ENCODE measurements at places on chromosomes 5 and 9.
A peak's percentile ranks its signal among the peaks of the same experiment; 100 is the strongest.

DNA sequence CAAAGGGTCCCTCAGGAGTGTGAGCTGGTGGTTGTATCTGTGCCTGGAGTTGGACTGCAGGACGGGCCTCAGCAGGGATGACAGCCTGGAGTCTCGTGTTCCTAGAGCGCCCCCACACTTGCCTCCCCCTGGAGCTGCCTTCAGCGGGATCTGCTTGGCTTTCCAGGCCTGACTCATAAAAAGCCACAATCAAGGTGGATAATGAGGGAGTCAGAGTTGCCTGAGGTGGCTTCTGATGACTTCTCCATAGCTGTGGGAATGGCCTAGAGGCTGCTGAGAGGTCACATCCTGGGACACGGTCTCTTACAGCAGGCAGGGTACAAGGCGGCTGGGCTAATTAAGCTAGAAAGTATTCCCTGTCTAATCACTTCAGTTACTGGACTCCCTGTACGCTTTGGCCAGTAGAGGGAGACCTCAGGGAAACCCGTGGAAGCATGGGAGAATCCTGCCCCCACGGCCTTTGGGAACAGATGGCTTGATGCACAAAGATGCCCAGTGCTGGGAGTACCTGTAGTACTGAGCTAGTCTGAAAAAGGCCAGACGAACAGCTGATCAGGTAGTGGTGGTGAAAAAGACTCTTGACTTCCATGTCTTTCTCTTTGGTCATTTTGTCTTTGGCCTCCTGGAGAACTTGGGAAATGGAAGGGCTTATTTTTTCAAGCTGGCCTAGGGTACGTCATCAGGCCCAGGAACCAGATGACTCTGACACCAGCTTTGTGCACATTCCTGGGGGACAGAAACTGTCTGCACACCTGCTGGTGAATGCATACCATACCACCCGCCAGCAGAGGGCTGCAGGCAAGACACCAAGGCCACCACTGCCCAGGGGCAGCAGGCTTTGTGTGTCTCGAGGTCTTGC is 16.1 kb upstream of the FRRS1L start:
- peak; percentile 10 for DNase-seq

DNA sequence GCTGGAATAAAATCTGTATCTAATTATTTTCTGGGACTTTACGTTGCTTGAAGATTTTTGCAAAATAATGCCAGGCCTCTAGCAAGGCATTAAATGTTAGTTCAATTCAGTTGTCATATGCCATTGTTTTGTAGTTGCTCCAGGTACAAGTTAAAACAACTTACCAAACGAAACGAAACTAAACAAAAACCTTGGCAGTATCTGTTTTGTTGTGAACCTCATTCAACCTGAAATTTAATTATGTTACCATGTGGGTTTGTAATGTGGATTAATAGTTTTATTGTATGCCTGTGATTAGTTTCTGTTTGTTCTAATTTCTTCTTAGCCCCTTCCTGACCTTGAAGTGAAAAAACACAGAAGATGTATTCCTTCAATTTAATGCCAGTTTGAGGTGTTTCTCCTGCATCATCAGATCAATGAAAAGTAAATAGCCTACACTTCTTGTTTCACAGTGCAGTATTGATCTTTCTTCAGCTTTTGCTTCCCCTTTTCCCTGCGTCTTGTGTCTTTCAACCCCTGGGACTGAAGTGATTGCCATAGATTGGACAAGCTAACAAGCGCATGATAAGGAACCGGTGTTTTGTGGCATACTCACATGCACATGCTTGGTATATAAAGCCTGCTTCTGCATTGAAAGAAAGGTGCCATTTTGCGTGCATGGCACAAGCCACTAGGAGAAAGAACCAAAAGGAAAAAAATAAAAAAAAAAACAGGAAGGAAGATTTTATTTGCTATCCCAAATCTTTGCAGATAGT is 699.0 kb upstream of the ARRDC3 start:
- DNase-seq = no peak

GRCh38 chr5:143659599-143660238 is 152.2 kb upstream of the HMHB1 start:
- peak; percentile 7 for DNase-seq

GRCh38 chr5:139845846-139846681 is 50.5 kb downstream of the PSD2 start:
- DNase-seq = no peak

GRCh38 chr5:439636-440035 is 3.3 kb upstream of the EXOC3 start:
- no peak for DNase-seq

GRCh38 chr9:28820741-28821140 is 1247.5 kb upstream of the C9orf72 start:
- DNase-seq = no peak

DNA sequence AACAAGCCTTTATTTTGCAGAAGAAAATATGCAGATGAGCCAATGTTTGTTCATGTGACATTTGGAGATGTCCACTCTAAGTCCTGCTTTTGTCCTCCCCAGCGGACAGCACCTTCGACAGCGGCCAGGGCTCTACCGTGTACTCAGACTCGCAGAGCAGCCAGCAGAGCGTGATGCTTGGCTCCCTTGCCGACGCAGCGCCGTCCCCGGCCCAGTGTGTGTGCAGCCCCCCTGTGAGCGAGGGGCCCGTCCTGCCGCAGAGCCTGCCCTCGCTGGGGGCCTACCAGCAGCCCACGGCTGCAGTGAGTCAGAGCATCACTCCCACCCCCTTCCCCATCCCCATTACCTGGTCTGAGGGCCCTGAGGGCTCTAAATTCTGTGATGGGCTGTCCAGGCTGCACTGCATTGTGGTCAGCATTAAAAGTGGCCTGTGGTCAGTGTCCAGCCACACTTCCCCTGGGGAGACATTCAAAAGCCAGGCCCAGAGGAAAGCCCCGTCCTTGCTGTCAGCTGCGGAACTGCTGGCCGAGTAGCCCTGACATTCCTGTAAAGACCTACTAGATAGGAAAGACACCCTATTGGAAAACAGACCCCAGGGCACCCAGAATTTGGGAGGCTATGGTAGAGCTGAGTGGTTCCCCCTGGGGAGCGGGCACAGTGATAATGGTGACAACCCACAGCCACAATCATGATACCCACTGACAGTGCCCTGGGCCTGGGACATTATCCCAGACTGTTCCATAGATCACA is 69.0 kb downstream of the WNK2 start:
- no peak for DNase-seq

DNA sequence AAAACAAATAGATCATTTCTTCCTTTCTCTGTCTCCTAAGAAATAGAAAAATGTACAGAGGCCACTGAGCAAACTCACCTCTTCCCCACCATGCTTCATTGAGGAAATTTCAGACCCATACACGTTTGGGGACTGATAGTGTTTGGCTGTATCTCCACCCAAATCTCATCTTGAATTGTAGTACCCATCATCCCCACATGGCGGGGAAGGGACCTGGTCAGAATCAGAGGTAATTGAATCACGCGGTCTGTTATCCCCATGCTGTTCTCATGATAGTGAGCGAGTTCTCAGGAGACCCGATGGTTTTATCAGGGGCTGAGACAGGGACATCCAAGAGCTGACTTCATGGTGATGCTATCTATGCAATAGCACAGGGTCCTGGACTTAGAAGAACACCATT is 1655.8 kb downstream of the MAT2B start:
- DNase-seq = no peak

DNA sequence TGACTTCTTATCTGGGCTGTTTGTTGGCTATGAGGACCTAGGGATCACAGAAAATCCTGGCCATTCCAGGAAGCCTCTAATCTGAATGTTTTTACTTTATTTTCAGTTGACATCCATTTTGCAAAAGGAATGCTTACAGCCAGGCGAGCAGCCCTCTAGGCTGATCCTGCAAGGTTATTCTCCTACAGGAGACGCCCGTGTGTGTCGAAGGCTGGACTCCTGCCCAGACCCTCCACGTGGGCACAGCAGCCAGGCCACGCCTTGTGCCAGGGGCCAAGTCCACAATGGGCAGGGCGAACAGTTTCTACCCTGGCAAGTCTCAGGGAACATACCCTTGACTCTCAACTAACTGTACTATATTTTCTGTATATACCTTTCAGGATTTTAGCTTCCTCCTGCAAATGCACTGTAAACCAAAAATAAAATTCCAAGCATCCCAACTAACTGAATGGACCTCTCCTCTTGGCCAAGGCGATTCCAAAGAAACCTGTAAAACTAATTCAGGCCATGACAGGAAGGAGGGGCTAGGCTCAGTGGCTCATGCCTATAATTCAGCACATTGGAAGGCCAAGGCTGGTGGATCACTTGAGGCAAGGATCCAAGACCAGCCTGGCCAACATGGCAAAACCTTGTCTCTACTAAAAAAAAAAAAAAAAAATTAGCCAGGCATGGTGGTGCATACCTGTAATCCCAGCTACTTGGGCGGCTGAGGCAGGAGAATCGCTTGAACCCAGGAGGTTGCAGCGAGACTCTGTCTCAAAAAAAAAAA is 5.7 kb downstream of the CMBL start:
- no peak for DNase-seq

DNA sequence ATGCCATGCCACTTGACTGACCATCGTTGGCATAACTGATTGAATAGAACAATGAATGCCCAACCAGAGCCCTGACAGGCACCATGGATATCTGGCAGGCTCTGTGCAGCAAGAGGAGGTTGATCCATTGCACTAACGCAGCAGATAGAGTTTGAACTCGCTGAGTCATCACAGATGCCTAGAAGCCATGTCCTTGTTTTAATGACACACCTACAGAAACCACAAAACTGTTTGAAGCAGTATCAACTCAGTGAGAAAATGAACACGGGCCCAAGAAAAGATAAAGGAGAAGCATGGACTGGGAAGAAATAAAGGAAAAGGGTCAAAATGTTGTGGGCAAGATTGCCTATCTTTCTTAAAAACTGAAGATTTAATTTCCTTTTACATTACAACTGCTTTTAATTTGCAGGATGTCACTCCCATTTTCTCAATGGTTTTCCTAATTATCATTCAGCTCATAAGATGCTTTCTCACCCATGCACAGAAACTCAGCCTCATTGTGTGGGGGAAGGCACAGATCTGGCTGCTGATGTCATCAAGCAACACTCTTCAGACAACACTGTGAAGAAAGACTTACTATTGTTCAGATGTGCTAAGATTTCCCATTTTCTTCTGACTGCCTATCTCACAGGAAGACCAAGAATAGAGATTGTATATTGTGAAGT is 129.0 kb downstream of the PIK3R1 start:
- DNase-seq = peak; percentile 72

- DNase-seq = no peak
Measured at GRCh38 chr9:116020146-116020545, 133.4 kb upstream of the PAPPA start.

- peak; percentile 69 for DNase-seq
Measured at GRCh38 chr5:157273131-157273556, 7.2 kb downstream of the CYFIP2 start.

- DNase-seq = peak; percentile 39
Measured at GRCh38 chr5:154038261-154038706, 426 bp downstream of the FAM114A2 start.

DNA sequence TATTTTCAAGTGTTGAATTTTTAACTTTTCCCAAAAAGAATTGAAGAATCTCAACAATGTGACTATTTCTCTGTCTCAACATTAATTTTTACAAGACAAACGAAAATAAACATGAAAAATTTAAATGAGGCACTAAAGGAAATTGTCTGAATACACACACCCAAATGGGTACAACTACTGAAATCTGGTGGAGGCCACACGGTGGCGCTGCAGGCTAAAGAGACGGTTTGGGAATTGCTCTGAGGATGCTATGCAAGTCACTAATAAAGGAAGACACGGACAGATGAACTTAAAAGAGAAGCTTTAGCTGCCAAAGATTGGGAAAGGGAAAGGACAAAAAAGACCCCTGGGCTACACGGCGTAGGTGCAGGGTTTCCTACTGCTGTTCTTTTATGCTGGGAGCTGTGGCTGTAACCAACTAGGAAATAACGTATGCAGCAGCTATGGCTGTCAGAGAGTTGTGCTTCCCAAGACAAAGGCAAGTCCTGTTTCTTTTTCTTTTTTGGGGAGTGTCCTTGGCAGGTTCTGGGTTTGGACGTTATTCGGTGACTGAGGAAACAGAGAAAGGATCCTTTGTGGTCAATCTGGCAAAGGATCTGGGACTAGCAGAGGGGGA is at the start of gene PCDHB10:
Gene PCDHB10, plus strand, starts transcription at position 244 of the 616 bp plus-strand sequence. Its CDS starts 200 bp downstream, at position 444.
- DNase-seq = peak; percentile 25

DNA sequence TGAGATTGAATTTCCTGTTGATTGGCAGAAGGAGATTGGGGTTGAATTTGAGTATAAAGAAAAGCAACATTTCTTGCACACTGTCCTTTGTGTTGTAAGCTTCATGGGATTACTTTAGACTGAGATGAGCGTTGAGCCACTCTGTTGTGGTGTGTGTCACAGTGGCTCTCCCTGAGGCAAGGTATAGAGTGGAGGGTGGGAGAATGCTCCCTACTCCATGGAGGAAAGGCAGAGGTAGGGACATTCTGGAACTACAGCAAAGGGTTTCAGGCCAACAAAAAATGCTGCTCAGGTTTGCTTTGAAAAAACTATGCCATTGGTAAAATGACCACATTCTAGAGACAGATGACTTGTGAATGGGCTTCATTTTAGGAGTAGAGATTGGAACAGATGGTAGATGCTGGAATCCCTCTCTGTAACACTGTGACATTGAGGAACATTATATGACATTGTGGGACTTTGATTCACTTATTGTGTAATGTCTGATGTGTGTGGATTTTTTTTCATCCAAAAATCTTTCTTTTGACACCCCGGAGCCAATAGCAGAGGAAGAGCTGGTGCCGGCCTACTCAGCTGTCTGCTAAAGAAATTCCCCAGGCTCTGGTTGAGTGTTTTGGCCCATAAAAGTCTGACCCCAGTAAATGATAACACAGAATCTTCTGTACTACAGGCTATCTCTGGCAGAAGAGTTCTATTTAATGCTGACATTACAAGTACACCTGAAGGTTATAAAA is 6.2 kb upstream of the CEP120 start:
- DNase-seq = peak; percentile 58

- DNase-seq = no peak
Measured at GRCh38 chr5:141611289-141611688, 7.5 kb downstream of the DIAPH1 start.

DNA sequence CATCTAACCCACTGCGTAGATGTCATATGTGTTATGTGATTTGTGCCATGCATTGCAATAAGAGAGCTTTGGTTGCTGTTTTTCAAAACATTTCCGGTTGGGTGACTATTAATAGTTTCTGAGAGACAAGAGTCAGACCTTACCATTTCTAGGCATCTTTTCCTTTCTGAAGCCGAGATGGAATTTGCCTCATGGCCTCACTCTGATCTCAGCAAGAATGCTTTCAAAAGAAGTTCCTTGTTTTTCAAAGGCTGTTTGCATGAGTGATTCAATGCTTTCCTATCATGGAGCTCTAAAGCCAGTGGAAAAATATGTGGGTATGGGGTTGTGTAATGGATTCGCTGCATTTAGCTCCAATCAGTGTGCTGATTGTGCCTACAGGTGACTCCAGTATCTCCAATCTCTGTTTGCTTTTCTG is 203.1 kb upstream of the PPP1R2B start:
- no peak for DNase-seq

GRCh38 chr9:97759581-97760288 is 62.6 kb upstream of the XPA start:
- DNase-seq = no peak

DNA sequence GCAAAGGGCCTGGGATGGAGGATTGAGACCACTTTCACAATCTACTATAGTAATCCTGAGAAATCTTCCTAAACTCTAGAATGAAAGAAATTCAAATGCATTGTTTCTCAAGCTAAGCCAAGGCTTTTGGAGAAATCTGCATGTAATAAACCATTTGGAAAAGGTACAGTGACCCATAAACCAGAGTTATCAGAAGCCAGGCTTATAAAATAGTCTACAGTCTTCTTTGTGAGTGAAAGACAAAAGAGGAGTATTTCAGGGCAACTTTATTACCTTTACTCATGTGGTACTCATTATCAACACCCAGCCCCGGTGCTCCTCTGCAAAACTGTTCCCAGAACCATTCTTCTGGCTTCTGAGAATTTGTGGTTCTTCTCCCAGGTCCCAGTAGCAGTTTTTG is 87.0 kb downstream of the GALNT10 start:
- no peak for DNase-seq
